ENCODE measurements at places on chromosomes 7 and 10.

GRCh38 chr10:74841265-74841973, 15.0 kb downstream of the KAT6B start:
- DNase-seq, result no peak

DNA sequence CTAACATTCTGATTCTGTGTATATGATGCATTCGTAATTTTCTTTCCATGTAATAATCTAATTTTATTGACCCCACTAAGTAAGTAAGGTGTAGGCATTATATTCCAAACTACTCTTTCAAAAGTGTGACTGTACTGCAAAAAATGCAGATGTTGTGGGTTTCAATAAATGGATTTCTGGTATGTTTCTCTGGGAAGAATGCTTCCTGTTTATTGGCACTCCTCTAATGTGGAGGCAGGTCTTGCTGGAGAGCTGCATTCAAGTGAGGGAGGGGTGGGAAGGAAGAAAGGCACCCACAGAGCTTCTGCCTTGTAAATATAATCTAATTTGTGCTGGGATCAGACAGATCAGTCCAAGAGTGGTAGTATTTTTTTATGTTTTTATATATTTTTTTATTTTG, 23.9 kb downstream of the ST7 start:
- no peak for DNase-seq

- no peak for DNase-seq
These were observed 3.3 kb upstream of the PCBD1 start for GRCh38 chr10:70891627-70892026.

DNA sequence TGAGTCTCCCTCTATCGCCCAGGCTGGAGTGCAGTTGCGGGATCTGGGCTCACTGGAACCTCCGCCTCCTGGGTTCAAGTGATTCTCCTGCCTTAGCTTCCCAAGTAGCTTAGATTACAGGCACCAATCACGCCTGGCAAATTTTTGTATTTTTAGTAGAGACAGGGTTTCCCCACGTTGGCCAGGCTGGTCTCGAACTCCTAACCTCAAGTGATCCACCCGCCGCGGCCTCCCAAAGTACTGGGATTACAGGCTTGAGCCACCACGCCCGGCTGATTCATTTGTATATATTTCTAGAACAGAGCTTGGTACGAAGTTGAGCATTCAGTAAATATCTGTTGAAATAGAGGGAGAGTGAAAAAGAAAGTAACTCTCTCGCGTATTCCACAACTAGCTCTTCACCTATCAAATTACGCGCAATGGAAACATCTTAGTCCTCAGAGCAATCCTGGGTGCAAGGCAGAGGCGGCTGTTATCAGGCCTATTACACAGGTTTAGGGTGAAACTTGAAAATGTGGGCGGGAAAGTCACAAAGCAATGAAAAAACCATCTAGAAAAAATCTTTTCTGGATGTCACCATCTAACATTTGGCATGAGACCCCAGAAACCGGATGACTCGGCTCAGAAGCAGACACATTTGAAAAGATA, 707 bp upstream of the GHITM start:
- peak; percentile 79 for DNase-seq

DNA sequence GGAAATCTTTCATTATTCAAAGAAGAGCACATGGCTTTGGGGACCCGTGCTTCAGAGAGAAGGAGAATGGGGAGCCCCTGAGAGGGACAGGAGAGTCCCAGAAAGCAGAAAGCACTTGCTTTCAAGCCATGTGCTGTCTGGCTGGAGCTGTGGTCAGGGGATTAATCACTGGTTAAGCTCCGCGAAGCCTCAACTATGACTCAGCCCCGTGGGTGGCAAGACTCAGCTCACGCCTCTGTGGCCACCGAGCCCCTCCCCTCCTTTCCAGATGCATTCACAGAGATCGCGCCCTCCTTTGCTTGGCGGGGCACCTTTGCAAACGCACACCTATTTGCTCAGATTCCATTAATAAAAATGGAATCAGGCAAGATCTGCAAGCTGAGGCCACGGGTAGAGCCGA, 202.9 kb upstream of the TCERG1L start:
- no peak for DNase-seq

GRCh38 chr10:96838529-96838928, 6.4 kb downstream of the LCOR start:
- no peak for DNase-seq

- DNase-seq, result no peak
These were observed 359.4 kb downstream of the PRPF18 start for GRCh38 chr10:13946209-13946460.

DNA sequence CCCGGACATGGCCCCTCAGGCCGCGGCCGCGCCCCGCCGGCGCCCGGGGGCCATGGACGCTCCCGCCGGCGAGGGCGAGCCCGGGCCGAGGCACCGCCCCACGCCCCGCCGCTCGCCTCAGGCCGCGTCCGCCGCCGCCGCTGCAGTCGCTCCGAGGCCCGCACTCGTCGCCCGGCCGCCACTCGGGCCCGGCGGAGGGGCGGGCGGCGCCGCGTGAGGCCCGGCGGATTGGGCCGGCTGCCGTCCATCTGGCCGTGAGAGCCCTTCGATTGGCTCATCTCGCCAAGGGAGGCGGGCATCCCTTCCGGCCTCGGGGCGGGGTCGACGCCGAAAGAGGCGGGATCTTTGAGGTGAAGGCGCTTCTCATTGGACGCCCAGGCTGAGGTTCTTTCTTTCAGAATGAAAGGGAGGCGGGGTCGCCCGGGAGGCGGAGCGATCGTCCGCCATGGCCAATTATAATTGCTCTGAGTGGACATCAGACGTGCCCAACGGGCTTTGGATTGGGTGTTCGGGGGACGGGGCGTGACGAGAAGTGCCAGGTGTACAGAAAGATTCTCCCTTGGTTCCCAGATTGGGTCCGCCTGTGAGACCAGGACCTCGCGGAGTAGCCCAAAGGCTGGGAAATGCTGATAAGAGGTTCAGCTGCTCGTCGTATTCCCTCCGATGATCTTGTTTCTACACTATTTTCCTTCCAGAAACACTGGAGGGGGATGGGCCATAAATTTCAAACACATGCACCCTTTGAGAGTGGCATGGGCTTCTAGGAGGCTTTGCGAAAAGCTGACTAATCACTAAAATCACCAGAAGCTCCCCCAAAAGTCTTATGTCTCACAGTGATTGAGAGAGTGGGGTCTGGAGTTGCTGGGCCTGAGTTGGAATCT, at the start of gene GNA12:
TSS of gene GNA12 (minus strand) at position 156 of the 881 bp plus-strand sequence. CDS start at position 9, 147 bp downstream.
- peak; percentile 98 for DNase-seq

GRCh38 chr7:48084727-48085432, 4.2 kb upstream of the UPP1 start:
- peak; percentile 83 for DNase-seq

GRCh38 chr7:461117-461452, 58.6 kb downstream of the PDGFA start:
- no peak for DNase-seq

- no peak for DNase-seq
These were observed 107.7 kb downstream of the CACNA2D1 start for GRCh38 chr7:82335927-82336326.
